T-helper 1 cell treated with Interleukin-12 subunit alpha and Interleukin-12 subunit beta and Interleukin-4 antibody, amounts not matched to agents 30 ng/mL and 1 ng/mL, for 36 hours (primary cell): ENCODE measurements at places on chromosomes 2 and 18. TPM values are rescaled to one million over a fixed set of nuclear protein-coding genes. Genes with fewer than 3 reads are reported as not detected.

XIRP2 gene
- not detected in 2 replicates for total RNA-seq

TEKT4 gene
- total RNA-seq, result 0.39 and 0.64 TPM in 2 replicates

TUBA3D gene
- not detected in 2 replicates for total RNA-seq

CIB4 gene
- not detected in 2 replicates for total RNA-seq

TNFAIP6 gene
- not detected in 2 replicates for total RNA-seq

SLC14A1 gene
- total RNA-seq, result 0.44 and 0.59 TPM in 2 replicates

ERICH2 gene
- total RNA-seq, result not detected in 2 replicates

INPP5D gene
- total RNA-seq, result 128 and 141 TPM in 2 replicates

FSHR gene
- total RNA-seq, result not detected in 2 replicates

BIN1 gene
- 105 and 107 TPM in 2 replicates for total RNA-seq

DPP10 gene
- not detected in 2 replicates for total RNA-seq

GALR1 gene
- not detected in 2 replicates for total RNA-seq

ALPI gene
- not detected in 2 replicates for total RNA-seq

EPB41L3 gene
- total RNA-seq, result 2.8 and 2.9 TPM in 2 replicates

USP37 gene
- total RNA-seq, result 30.3 and 32.8 TPM in 2 replicates

RAB6C gene
- not detected in 2 replicates for total RNA-seq

ALLC gene
- not detected in 2 replicates for total RNA-seq

AQP12A gene
- not detected in 2 replicates for total RNA-seq

C2orf66 gene
- total RNA-seq, result 1.2 and 1.8 TPM in 2 replicates

PROC gene
- total RNA-seq, result not detected in 2 replicates

KCNJ3 gene
- not detected in 2 replicates for total RNA-seq

SCN2A gene
- not detected in 2 replicates for total RNA-seq

TTN gene
- total RNA-seq, result 9.7 and 10.7 TPM in 2 replicates

SLC5A7 gene
- total RNA-seq, result not detected in 2 replicates

CYP26B1 gene
- not detected in 2 replicates for total RNA-seq

FAM110C gene
- total RNA-seq, result 5.6 and 6.6 TPM in 2 replicates

CABLES1 gene
- total RNA-seq, result 0.71 and 2.0 TPM in 2 replicates

SLC4A5 gene
- total RNA-seq, result 2.6 and 3.7 TPM in 2 replicates

TUBA3E gene
- total RNA-seq, result not detected in 2 replicates

ITSN2 gene
- total RNA-seq, result 90.8 and 101 TPM in 2 replicates
